Stimulated activated naive CD8-positive, alpha-beta T cell treated with anti-CD3 and anti-CD28 coated beads, Interleukin-15, Interleukin-2, amounts not matched to agents 100 U/mL and 50 U/mL, for 24 hours (primary cell): ENCODE measurements at places on chromosomes 11 and 22.

DNA sequence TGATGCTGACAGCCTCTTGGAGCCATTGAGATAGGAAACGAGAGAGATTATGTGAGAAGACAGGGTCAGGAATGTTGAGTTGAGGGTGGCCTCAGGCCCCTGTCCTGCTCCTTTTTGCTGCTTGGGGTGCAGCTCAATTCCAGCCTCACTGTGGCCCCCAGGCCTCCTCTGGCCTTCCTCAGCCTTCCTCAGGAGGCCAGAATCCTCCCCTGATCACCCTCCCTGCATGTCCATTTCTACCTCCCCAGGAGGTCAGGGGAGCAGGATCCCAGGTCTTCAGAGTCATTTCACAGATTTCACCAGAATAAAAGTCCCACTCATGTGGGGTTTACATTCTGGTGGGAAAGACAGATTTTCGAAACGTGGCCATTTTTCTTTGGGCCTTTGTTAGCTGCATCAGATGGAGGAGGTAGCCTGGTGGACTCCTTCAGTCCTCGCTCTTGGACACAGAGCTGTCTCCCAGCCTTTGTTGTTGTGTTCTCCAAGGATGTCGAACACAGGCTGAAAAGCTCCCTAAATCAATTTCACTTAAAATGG is 2.2 kb upstream of the KCNQ1OT1 start:
- no peak for DNase-seq

DNA sequence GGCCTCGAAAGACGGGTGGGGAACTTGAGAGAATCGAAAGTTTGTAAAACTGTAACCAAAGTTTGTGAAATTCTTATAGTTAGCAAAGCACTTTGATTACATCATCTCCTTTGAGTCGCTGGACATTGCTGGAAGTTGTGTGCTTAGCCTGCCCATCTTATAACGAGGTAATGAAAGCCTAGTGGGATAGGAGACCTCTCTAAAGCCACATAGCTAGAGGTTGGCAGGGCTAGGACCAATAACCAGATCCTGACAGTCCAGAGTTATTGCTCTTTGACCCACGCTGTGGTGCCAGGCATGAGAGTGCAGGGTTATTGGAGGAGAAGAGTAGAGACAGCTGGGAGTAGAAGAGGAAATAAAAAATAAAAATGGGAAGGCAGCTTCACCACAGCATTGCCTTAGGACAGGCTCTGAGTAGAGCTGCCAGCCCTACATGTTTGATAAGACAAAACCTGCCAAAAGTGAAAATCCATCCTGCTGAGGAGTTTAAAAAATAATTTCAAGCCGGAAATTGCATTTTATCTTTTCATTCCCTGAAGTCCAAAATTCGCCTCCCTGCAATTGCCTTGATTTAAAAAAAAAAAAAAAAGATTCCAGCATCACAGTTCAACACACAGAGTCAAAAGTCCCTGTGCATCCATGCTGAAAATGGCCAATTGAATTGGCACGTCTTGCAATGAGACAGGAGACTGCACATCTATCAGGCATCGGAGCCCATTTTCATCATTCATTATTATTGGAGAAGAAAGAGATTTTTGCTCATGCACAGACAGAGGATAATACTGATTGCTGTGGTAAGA is 225.5 kb upstream of the POU2AF2 start:
- no peak for DNase-seq

DNA sequence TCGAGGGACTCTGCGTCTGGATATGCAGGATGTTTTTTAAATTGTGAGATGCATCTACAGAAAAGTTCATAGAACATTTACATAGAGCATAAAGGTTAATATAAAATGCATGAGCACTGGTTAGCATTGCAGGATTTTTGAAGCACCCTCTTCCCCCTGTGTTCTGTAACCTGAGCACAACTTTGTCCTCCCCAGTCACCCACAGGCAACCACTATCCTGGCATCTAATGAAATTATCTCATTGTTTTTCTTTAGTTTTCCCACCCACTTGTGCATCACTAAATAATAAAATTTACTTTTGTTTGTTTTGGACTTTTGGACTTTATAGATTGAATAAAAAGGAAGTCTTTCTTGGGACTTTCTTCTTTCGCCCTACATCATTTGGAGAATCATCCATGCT is 10.0 kb upstream of the NNMT start:
- no peak for DNase-seq

GRCh38 chr11:125950178-125950490 is 4.3 kb downstream of the VSIG10L2 start:
- no peak for DNase-seq

DNA sequence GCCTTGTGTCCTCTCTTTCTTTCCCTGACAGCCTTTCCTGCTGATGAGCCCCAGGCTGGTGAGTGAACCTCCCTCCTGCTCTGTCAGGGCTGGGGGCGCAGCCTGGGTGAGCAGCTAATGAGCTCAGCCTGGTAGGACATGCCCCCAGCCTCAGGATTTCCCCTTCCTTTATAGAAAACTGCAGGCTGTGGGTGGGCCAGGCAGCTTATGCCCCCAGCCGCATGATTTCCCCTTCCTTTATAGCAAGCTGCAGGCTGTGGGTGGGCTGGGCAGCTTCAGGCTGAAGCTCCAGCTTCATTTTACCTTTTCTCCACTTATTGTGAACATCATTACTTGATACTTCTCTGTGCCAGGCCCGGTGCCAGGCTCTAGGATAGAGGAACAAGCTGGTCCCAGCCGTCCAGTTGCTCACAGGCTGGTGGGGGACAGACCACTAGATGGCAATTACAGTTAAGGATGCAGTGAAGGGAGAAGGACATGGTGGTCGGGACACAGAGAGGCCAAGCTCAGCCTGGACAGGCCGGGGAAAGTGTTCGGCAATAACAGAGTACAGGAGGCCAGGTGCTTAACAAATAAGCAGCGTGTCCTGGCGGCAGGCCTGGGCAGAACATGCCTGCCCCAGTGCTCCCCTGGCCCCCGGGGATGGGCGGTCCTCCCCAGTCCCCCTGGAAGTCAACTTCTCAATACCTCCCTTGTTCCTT is 5.3 kb downstream of the LGALS12 start:
- DNase-seq: no peak

DNA sequence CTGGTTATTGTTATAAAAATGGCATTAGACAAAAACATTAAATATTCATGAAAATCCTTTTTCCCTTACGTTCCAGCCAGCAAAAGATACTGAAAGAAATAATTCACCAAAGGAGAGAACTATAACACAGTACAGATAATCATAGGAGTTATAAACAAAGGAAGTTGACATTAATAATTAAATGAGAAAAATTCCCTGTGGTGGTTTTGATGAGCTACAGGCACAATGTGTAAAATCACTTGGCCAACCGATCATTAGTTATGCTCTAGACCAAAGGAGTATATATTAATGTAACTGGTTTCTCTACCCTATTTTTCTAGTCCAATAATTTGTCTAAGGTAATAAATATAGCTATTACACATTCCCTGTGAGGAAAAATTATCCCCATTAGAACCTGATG is 534.7 kb downstream of the CNTN5 start:
- no peak for DNase-seq

- DNase-seq: no peak
Observed at GRCh38 chr11:7490054-7490453, 4.7 kb downstream of the OLFML1 start.

- peak; percentile 75 for DNase-seq
Observed at GRCh38 chr11:61023086-61023965, 51.8 kb downstream of the CD6 start.

DNA sequence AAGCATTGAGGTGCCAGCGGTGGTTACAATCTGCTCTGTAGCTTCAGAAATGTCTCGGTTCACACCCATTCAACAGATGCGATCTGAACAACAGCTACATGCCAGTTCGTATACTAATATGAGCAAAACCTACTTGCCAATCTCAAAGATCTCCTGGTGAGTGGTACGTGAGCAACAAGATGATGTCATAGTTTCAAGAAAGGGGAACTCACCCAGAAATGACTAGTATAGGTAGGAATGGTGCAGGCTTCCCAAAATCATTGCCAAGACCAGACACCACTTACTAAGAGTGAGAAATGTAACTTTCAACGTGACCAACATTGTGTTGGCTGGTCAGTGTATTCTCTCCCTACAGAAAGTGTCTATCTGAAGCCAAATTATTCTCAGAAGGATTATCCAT is 31.1 kb downstream of the OR6Q1 start:
- no peak for DNase-seq

GRCh38 chr11:1116666-1117390 is 40.9 kb upstream of the MUC5AC start:
- DNase-seq: no peak

- DNase-seq: no peak
Observed at GRCh38 chr11:115920092-115920461, 415.9 kb upstream of the CADM1 start.

DNA sequence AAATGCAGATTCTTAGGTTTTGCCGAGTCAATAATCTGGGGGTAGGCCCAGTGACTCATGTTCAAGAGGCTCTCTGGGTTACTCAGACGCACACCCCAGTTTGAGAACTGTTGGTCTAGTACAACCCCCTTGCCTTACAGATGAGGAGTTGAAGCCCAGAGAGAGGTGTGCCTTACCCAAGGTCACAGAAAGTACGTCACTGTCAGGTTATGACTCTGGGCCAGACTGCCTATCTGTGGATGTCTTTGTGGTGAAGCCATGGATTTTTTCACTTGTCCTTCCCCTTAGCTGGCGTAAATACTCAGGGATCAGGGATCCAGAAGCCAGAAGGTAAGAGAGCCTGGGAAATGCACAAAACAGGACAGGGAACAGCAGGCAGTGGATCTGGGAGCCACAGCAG is 25.2 kb upstream of the NECTIN1 start:
- DNase-seq: no peak

GRCh38 chr11:113553915-113554314 is 78.7 kb upstream of the DRD2 start:
- no peak for DNase-seq

DNA sequence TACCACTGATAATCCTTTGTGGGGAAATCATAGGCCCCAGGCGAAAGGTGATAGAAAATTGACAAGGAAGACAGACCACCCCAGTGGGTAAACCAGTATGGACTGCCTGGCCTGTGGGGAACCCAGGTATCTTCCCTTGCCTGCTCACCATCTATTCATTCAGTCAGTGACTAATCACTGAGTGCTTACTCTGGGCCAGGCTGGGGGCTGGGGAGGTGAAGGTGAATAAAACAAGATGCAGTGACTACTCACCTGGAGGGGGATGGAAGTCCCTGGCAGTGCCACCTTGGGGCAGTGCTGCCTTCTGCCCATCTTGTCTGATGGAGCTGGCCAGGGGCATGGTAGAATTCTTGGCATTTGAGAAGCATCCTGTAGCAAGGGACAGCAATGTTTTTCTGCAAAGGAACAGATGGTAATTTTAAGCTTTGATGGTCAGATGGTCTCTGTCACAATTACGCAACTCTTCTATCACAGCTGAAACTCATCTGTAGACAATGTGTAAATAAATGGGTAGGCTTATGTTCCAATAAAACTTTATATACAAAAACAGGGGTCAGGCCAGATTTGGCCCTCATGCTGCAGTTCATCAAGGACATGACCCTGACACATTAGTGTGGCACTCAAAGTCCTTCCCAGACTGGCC is 4.6 kb downstream of the ISX start:
- no peak for DNase-seq

GRCh38 chr22:31288496-31289240 is 3.6 kb downstream of the PIK3IP1 start:
- DNase-seq: no peak

- DNase-seq: no peak
Observed at GRCh38 chr11:128515826-128516778, 71.3 kb downstream of the ETS1 start.

DNA sequence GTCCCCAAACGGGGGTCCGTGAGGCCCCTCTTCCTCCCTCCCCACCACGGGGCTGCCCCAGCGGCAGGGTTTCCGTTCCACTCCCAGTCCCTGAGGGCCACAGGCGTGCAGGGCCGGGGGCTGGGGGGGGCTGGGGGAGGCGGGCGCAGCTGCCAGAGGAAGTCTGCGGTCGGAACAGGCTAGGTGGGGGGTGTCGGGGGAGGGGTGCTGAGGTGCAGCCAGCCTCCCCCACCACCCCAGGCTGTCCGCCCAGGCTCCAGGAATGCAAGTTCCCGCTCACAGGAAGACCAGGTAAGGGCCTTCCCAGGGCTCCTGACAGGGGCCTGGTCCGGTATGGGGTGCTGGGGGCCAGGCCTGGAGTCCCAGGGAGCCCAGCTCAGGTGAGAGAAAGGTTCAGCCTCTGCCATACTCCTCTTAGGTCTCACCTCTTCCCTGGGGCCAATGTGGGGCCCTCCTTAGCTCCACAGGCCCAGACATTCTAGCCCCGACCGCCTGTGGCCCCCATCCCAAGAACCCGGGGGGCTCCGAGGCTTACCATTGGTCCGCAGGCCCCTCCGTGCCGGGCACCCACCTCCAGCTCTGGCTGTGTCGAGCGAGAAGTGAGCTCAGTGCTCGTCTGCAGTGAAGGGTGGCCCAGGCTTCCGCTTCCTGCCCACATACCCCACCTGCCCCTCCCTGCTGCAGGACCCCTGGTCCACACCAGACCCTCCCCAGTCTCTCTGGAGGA is at the start of gene PTPRCAP:
PTPRCAP (minus strand) TSS at position 601 of the 727 bp plus-strand sequence; CDS start at position 538, 63 bp downstream.
- DNase-seq: peak; percentile 82

DNA sequence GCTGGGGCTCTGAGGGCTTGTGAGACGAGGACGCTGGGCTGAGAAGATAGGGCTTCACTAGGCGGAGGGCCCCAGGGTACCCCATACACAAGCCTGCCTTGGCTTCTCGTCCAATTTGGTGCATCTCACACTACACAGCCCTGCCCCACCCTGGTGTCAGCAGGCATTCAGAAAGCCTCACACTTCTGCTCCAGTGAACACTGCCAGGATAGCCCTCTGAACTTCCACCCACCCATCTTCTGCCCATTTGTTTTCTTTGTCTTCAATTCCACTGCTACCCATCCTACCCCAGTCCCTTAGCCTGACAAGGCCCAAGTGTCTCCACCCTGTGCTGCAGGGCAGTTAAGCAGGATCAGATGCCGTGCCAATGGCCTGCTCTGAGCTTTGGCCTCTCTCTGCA is 1.9 kb upstream of the BUD13 start:
- DNase-seq: no peak

DNA sequence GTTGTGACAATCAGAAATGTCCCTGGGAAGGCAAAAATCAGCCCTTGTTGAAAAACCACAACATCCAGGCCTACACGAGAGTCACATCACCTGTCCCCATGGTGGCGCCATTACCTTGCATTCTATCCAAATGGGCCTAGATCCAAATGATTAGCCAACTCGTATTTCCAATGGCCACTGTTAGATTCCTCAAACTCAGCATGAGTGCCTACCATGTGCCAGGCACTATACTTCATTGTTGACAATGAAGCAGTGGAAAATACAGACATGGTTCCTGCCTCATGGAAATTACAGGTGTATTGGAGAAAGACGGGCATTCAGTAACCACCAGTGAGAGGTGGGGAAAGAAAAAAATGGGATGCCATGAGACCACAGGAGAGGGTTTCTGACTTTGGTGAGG is 29.8 kb upstream of the CREB3L1 start:
- DNase-seq: peak; percentile 39

GRCh38 chr11:3109921-3110706 is 52.9 kb upstream of the CARS1 start:
- peak; percentile 61 for DNase-seq

- no peak for DNase-seq
Observed at GRCh38 chr11:134789104-134789503, 377.1 kb upstream of the B3GAT1 start.

GRCh38 chr22:25131198-25131887 is 68.3 kb upstream of the CRYBB3 start:
- DNase-seq: no peak
